ENCODE measurements at places on chromosomes 6 and 20.

DNA sequence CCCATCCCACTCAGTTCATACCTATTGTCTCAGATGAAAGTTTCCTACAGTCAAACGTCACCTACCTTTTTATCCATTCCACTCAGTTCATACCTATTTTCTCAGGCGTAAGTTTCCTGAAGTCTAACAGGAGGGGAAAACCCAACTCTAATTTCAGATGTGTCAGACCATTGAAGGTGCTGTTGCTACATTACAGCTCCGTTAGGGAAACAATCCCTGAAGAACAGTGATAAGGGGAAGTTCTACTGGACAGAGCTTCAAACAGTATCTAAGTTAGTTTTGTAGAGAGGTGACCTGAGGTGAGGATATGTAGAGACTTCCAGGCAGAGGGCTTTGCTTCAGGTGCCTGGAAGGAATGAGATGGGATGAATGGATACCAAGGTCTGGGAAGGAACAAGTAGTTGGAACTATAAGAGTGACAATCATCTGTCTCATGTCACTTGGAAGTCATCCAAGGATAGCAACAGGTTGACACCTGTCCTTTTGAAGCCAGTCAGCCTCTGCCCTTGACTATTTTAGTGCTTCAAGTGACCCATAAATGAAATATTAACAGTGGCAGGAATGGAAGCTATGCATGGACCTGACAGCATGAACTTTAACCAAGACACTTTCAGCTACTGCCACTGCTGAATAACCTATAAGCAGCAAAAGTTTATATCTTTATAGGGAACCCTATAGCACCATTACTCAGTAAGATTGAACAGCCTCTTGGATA is 191.6 kb upstream of the MOCS1 start:
- no peak for DNase-seq

DNA sequence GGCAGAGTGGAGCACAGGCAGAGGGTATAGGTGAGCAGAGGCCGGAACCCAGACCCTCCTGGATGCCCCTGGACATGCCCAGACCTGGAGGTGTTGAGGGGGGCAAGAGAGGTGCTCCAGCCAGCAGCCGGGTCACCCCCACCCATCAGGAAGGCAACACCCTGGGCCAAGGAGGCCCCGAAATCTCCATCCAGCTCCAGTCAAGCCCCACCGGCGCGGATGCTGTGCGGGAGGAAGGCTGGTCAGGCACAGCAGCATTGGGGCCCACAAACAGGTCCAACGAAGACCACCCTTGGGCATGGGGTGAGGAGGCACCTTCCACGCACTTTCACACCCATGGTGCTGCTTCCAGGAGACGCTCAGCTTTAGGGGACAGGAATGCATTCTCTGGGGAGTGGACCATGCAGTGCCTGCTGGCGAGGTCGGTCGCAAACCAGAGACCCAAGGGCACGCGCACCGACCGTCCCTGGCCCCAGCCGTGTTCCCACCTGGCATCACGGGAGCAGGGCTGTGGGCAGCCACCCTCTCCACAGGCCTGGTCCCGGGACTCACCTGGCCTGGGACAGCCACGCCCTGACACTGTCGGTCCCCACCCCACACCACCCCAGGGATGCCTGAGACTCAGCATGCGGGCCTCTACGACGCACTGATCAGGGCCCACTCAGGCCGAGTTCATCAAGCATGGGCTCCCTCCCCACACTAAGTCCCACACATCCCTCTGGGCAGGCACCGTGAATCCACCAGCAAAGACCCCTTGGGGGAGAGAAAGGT is 43.6 kb upstream of the ZBP1 start:
- no peak for DNase-seq

GRCh38 chr6:116419069-116419786 is 41.9 kb upstream of the CALHM6 start:
- peak; percentile 31 for DNase-seq

GRCh38 chr20:61956396-61957342 is 109.0 kb downstream of the TAF4 start:
- DNase-seq = peak; percentile 87

DNA sequence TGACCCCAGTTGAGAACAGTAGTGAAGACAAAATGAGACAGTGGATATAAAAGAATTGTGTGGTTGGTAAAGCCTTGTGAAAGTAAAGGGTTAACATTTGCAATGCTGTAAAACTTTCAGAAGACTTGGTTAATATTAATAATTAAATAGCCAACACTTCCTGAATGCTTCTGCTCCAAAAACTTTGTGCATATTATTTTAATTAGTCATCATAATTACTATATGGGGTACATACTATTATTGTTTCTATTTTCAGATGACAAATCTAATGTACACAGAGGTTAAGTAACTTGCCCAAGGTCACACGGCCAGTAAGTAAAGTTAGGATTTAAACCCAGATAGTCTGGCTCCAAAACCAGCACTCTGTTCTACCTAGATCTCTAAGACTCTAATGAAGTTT is 291.3 kb downstream of the OGFRL1 start:
- DNase-seq = no peak

DNA sequence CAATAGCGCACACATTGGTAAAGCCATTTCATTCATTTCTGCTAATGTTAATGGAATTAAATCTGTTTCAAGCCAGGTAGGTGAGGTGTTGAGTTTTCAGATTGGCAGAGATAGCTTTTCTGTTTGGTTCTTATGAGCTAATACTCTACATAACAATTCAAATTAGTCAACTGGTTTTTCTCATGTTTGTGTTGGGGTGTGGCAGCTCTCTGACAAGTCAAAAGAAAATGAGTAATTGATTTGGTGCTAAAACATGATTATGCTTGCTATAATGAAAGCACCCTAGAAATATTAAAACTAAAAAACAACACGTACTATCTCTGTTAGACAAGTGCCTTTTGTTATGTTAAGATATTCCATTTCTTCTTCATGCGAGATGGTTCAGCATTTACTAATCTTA is 13.6 kb downstream of the PPP1R14C start:
- no peak for DNase-seq

DNA sequence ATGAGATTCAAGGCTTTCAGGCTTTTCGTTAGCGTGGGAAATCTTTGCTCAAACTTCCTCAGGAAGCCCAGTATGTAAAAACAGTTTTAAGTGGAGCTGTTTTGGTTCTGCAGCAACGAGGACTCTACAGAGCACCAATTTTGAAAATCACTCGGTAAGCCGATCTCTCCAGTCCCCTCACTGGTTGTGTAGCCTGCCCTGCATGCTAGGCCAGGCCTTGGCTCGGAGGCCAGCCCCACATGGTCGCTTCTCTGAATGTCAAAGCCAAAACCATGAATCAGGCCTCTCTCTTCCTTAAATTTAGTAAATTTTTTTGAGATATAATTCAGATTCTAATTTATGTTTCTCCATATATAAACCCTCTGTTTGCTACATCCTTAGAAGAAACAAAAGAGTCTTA is 108.0 kb downstream of the CHD6 start:
- no peak for DNase-seq

DNA sequence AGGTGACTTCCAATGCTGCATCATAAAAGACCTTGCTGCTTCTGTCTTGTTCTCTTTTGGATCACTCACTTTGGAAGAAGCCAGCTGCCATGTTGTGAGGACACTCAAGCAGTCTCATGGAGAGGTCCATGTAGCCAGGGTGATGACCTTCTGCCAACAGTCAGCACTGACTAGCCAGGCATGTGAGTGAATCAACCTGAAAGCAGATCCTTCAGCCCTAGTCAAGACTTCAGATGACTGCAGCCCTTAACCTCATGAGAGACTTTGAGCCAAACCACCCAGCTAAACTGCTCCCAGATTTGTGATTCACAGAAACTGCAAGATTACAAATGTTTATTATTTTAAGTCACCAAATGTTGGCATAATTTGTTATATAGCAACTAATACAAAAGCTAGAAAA is 86.0 kb upstream of the IYD start:
- DNase-seq = no peak

GRCh38 chr6:149889326-149889725 is 8.6 kb downstream of the RAET1E start:
- DNase-seq = peak; percentile 56

DNA sequence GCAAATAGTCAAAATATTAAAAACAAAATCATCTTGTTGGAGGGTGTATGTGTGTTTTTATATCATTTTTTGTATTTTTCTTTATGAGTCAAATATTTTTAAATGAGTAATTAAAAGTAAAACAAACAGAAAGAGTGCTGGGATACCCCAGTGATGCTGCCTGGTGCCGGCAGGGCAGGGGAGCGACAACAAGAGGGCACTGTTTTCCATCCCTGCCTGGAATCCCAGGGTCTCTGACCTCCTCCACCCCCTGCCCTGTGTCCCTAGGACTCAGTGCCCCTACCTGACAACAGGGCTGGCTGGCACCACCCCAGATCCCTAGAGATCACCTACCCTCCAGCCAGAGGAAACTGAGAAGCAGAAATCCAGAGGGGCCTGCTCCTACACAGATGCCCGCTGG is 41.9 kb upstream of the HMGA1 start:
- no peak for DNase-seq

DNA sequence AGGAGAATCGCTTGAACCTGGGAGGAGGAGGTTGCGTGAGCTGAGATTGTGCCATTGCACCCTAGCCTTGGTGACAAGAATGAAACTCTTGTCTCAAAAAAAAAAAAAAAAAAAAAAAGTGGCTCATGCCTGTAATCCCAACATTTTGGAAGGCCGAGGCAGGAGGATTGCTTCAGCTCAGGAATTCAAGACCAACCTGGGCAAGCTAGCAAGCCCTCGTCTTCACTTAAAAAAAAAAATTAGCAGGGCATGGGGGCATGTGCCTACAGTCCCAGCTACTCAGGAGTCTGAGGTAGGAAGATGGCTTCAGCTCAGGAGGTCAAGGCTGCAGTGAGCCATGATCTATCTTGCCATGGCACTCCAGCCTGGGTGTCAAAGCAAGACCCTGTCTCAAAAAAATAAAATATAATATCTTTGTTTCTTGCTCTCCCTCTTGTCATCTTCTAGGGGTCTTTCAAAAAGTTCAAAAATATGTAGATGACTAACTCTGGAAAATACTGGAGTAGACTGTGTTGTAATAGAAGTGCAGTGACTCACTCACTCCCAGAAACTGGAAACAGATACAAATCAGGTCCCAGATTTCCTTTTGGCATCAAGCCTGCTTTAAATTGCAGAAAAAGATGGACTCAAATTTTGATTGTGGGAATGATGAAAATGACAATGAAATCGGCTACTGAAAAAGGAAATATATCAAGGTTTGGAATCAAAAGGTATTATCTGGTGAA is 2.8 kb upstream of the GINM1 start:
- peak; percentile 82 for DNase-seq

GRCh38 chr6:157063176-157063905 is 260.0 kb downstream of the TMEM242 start:
- DNase-seq = no peak

DNA sequence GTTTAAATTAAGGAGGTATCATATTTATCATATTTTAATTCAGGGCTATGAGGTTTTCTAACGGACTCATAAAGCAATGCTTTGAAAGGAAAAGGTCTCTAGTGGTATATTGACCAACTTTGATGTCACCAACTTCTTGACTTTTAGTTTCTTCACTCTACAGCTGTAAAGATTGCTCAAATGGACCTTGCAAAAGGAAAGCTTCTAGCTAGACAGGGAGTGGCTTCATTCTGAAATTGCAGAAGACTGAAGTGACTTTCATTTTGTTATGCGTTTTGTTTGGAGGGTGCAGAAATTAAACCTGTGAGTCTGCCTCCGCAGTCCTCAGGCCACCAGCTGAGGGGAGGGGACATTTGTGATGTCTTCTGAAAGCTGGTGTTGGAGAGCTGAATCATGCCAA is 95.7 kb downstream of the SLC24A3 start:
- DNase-seq = no peak

DNA sequence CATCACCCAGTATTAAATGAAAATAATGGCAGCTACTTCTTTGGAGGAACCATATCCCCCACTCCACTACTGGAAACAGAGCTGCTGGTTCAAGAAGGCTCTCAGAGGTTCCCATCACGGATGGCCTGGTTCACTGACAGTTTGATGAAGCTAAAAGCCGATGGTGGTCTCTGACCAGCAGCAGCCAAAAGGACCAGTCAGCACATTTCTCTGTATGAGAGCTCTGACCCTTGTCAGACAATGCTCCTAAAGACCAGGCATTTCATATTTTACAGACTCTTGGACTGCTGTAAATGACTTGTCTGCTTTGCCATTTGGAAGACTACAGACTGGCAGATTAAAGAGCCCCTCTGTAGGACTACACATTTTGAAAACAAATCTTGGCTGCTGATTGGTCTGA is 16.6 kb downstream of the PRKN start:
- no peak for DNase-seq

DNA sequence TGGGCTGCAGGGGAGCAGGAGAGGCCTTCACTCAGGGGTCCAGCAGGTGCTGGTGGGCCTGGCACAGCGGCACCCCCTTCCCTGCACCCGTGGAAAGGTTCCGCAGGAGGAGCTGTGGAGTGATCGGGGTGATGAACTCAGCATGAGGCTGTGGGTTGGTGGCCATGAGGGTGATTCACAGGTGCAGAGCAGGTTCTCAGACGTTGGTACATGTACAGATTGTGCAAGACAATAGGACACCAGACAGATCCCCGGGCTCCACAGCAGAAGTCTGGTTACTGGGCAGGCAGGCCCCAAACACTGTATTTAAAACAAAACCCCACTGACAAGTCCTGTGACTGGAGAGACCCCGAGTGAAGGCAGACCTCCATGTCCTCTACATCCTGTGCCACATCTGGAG is 151.6 kb upstream of the CDH4 start:
- no peak for DNase-seq

GRCh38 chr20:699342-699741 is 23.7 kb upstream of the SCRT2 start:
- DNase-seq = no peak

GRCh38 chr6:25297039-25297441 is 17.9 kb downstream of the CARMIL1 start:
- no peak for DNase-seq

DNA sequence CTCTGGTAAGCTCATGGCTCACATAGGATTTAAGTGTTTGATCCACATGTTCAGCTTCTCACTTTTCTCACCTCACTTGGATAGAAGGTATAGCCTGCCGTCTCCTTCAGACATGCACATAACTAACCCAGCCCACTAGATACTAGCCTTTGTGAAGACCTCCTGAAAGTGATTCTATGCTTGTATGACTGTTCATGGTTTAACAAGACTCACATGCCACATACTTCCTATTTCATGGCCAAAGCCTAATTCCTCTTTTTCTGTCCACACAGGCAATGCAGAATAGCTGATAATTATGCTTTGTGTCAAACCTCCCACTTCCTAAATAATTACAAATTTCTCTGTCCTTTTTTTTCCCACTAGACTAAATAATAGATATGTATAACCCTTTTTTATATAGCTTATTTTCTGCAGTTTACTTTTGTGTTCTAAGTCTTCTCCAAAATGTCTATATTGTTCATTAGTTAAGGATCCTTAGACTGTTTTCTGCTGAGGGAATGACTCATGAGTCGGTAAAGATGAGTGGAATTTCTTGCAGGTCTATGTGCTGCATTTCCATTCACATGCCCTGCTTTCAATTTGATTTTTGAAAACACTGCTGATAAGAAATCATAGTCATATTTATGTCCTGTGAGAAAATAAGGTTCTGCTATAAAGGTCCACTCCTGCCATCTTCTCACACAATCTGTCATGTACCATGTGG is 43.0 kb downstream of the HDDC2 start:
- DNase-seq = peak; percentile 29

- DNase-seq = no peak
These were observed 119.3 kb downstream of the RNASET2 start for GRCh38 chr6:166836785-166837718.
